BJ (cell line): ENCODE measurements at places on chromosomes 3 and 15.

- no peak for DNase-seq
Measured at GRCh38 chr3:47848599-47849117, 45.7 kb downstream of the DHX30 start.

DNA sequence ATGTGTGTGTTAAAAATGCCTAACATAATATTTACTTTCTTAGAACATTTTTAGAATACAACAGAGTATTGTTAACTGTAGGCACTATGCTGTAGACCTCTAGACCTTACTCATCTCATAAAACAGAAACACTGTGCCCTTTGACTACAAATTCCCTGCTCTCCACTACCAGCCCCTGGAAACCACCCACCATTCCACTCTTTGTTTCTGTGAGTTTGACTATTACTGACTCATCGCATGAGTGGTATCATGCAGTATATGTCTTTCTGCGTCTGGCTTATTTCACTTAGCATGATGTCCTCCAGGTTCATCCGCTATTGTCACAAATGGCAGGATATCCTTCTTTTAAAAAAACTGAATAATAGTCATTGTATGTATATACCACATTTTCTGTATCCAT is 216.7 kb upstream of the CFAP20DC start:
- no peak for DNase-seq

DNA sequence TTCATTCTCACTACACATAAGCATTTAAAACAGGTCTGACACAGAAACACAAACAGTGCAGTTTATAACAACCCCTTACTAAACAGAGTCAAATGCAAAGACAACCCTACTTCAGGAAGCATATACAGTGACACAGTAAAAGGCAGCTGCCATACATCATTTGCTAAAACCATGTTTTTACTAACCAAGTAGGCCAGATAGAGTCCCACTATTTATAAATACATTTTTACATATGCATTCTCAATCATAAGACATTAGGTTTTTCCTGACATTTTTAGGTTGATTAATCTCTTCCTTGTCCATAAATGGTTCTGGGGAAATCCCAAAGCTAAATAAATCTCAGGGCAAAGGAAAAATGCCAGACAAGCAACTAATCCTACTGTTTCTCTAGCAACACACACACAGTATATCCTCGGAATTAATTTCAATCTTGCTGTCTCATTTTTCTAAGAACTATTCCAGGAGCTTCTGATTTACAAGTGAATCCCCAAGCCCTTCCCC is 39.0 kb downstream of the CHAC1 start:
- no peak for DNase-seq

DNA sequence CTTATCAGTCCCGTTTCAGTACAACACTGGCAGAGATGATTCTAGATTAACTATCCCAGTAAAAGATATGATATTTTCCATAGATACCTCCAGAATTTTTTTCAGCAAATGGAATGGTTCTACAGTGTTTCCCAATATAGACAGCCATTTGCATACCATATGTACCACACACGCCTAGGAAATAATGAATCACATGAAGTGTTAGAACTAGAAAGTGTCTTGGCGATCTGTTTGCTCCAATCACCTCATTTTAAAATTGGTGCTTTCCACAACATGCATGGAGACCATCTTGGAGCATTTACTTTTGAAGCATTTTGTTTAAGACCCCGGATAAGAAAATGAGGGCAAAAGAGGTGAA is 2.0 kb downstream of the C2CD4A start:
- DNase-seq, result no peak

DNA sequence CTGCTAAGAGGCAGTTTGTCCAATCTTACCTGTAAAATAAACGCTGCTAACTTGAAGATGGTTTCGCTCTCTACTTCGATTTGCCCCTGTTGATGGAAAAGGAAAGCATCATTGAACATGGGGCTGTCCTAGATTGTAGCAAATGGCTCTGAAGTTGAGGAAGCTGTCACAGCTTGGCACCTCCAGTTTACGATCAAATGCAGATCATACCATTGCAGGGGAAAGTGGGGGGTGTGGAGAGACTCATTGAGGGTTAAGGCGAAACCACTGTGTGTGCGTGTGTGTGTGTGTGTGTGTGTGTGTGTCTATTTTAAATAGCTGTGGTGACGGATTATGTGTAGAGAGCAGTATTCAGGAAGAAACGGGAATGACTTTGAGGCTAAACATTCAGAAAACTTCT is 127.6 kb upstream of the LMOD3 start:
- DNase-seq, result no peak

- DNase-seq, result no peak
Measured at GRCh38 chr15:73134196-73134595, 81.9 kb downstream of the NEO1 start.

DNA sequence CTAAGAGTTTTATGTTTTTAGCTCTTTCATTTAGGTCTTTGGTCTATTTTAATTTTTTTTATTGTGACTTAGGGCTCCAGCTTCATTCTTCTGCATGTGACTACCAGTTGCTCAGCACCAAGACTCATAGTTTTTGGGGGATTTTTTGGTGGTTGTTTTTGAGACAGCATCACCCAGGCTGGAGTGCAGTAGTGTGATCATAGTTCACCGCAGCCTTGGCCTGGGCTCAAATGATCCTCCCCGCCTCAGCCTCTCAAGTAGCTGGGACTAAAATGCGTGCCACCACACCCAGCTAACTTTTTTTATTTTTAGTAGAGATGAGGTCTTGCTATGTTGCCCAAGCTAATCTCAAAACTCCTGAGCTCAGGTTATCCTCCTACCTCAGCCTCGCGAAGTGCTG is 19.4 kb downstream of the CDV3 start:
- DNase-seq, result no peak

DNA sequence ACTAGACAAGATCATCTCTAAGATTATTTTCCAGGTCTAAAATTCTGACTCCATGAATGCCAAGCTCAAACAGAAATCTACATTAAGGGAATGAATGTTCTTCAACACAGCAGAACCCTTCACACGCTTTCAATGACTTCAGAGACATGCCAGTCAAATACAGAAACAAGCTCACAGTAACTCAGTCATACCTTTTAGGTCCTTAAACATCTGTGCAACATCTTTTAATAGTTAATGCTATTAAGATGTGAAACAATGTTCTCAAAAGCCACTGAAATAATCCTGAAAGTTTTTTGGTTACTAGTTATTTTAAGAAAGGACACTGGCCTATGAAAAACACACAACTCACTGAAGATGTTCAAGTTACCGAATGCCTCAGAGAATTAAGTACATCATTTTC is 2.5 kb downstream of the DLG1 start:
- no peak for DNase-seq

- DNase-seq, result no peak
Measured at GRCh38 chr3:84885199-84885882, 73.4 kb upstream of the CADM2 start.

DNA sequence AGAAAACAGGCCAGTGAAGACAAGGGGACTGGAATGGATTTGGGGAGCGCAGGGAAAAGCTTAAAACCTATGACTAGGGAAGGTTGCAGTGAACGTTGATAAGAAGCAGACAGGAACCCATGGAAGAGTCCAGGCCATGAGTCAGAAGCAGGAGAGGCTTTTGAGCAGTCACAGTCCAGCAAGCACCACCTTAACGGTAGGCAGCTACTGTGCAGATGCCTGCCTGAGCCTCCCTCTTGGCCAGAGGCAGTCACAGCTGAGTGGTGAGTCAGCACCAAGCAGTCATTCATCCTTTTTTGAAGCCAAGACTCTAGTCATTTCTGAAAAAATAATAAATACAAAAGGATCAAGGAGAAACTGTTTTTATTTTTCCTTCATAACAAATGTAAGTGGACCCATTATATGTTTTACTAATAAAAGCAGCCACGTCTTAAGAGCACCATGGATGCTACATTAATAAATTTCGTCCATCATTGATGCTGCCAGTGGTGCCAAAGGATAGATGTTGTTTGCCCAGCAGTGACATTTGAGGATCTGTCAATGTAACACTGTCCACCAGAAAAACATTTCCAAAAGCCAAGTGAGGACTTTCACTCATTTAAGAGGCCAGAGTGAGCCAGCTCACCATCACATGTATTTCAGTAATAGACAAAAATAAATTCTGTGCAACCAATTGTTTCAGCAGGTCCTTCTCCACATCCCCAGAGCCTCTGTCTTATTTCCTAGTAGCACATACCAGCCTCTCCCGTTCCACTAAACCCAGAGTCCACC is 42.1 kb upstream of the ACTC1 start:
- DNase-seq, result peak; percentile 15

GRCh38 chr15:87792250-87793040 is 464.1 kb downstream of the NTRK3 start:
- DNase-seq, result no peak

DNA sequence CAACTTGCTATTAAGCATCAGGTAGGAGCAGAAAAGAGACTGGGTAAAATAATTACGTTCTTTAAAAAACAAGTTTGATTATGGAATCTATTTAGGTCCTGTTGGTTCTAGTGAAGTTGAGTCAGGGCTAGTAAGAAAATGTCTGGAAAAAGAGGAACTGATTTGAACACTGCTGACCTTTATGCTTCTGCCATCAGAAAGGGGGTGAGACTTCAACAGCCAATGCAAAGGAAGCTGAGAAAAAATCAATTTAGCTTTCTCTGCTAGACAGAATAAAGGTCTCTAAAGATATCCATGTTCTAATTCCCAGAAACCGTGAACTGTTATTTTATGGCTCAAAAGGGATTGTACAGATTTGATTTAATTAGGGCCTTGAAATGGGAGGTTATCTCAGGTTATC is 157.5 kb downstream of the ROBO2 start:
- no peak for DNase-seq

DNA sequence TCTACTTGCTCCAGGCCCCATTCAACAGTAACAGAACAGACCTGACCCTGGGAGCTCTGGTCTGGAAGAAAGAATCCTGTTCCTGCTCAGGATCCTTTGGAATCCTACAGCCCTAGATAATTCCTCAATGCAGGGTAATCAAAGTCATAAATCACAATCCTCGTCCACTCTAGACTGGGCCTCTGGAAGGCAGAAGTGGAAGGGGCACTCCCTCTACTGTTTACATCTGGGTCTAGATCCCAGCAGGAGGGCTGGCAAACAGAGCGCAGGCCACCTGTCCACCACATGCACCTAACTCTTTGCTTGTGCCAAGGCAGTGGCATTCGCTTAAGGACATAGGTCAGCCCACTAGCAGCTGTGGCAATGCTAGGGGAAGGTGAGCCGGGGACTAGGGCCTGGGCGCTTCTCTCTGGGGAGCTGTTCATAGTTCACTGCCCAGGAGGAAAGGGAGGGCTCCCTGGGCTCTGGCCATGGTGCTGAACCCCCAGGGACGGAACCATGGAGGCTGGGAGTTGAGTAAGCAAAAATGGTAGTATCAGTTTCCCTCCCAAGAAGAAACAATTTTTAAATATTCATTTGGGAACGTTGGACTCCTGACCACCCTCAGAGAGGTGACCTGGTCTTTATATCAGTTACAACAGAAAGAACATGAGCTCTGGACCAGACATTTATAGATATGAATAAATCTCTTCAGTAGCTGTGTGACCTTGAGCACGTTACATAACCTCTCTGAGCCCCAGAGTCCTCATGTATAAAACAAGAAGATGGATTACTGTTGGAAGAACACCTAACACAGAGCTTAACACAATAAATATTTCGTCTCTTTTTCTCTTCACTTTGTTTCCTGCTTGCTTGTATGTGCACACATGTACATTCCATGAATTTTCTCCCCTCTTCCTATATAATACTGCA is 90.2 kb downstream of the NTRK3 start:
- no peak for DNase-seq

DNA sequence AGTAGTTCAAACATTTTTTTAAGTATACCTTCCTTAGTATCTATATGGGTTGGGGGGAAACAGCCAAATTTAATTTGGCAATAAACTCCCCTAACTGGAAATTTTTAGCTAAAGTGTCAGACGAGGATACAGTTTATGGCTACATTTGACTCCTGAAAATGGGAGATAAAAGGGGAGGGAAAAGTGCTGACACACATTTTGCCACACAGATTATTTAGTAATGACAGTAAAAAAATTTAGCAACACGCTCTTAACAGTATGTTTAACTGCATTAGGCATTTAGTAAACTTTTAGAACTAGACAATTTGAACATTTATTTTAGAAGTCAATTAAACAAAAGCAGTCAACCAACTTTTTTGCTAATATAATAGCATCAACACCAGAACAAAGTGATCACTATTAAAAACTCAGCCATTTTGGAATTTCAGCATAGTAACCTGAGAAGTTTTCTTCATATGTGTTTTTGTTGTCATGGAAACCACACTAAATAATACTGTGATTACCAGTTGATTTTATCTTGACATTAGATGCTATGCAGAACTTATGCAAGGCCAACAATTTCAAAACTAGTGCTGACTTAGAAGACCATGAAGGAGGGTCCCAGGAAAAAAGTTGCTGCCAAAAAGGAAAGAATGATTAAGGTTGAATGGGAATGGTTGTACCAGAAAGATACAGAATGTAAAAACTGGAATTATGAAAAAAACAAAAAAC is 47.0 kb upstream of the TFG start:
- no peak for DNase-seq

DNA sequence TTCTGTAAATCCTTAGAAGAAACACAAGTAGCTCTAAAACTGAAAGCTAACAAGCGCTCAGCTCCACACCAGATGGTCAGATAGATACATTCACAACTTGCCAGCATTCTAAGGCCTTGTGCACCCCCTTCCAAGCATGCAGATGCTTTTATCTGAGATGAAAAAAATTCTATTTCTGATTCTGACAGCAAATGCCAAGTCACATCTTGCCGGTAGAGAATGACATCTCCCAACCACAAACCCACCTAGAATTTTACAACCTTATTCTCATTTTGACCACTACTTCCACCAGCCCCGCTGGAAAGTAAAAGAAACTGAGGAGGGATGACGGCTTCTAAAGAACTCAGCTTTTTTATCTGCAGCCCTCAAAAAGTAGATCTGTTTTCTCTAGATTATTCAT is 57.7 kb downstream of the SUMF1 start:
- no peak for DNase-seq

DNA sequence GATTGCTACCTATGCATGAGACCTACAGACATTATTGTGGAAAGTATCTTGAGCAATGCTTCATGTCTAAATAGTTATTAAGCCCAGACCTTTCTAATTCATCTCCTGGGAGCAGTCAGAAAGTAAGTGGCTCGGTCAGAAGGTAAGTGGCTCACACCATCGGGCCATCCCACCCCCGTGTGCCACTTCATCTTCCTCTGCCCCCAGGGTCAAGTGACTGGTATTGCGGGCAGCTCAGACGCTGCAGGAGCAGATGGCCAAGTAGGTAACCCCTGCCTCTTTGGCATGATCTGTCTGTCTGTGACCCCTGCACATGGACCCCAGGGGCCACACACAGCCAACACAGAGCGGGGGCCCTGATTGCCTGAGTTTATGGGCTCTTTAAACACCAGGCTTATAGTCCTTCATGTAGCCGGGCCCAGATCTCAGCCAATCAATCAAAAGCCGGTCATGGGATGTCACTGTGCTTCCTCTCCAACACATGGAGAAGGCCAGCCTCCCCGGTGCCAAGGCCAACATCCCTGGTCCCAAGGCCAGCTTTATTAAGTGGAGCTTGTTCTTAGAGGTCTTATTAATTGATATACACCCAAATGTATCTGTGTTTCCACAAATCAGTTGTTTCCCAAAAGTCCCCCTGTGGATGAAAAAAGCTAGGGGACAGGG is 42.9 kb downstream of the LARP6 start:
- DNase-seq, result no peak
